ENCODE measurements at places on chromosomes 11 and 22.

- no peak for DNase-seq
These were observed 53.9 kb downstream of the CACNA1I start for GRCh38 chr22:39624501-39624821.

GRCh38 chr22:38718414-38718813 is 12.7 kb downstream of the GTPBP1 start:
- DNase-seq, result no peak

GRCh38 chr22:30969532-30970355 is 679 bp downstream of the TUG1 start:
- DNase-seq, result peak; percentile 23

DNA sequence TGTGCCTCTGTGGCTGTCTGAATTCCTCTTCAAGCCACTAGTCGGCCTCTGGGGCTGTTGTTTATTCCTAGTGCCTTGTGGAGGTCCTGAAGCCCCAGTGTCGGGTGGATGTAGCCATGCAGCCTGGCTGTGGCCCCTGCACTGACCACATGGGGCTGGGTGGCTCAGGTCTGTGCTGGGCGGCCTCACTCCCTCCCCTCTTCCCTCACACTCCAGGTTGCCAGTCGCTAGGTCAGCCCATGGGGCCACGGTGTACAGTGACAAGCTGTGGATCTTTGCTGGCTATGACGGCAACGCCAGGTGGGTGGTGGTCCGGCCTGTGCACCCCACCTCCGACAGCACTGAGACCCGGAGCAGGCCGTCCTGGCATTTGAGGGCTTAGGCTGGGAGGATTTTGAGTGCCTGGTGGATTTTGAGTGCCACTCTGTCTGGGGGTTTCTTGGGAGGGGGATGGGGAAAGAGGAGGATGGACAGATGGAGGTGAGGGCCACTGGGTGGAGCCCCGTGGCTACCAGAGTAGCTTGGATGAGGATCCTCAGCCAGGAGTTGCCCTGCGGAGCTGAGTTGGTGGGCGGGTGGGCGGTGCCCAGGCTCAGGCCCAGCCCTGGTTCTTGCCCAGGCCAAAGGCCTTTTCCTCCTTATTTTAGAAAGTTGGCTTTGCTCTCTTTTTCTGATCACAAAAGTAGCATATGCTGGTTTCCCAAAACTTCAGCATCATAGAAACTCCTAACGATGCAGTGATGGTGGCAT is 6.7 kb downstream of the LZTR1 start:
- no peak for DNase-seq

DNA sequence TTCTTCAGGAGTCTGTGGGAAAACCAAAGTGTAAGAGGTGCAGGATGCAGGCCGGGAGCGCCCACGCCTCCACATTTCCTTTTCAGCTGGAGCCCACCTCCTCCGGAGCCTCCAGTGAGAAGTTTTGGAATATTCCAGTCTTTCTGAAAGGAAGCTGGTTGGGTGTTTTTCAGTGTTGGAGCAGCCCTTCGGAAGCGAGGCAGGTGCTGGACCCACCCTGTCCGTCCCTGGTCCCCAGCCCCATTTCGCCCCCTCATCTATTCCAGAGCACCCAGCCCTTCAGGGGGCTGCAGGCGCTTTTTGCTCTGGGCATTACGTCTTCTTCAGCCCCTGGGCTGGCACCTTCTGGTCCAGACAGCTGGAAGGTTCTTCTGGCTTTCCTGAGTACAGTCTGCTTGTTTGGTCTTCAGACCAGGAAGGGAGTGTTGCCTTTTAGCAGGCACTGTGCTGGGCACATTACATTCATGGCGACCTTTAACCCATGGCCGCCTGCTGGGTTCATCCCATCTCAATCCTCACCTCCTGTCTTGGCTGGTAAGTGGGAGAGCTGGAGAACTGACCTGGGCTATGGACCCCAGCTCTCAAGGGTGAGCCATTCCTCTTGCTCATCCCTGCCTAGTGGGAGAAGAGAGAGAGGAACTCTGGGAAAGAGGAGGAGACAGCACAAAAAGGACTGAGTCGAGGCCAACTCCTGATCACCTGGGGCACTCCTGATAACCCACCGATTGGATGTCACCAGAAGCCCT is 710 bp upstream of the THY1 start:
- no peak for DNase-seq

- no peak for DNase-seq
These were observed 74.9 kb downstream of the PACSIN2 start for GRCh38 chr22:42939941-42940653.

DNA sequence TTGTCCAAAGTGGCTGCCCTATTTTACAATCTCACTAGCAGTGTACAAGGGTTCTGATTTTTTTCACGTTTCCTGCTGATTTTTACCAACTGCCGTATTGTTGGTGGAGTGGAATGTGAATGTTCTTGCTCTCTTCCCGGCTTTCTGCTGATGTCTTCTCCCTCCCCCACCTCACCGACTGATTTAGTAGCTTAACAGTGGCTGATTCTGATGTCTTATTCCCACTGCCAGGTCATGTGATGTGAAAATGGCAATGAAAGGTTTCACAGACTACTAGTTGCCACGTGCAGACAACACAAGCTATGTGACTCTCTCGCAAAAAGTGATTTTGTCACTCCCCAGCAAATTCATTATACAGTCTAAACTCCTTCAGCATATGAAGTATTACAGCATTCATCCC is 17.3 kb upstream of the NEU3 start:
- DNase-seq, result no peak

GRCh38 chr11:65777241-65777640 is 3.5 kb downstream of the AP5B1 start:
- DNase-seq, result no peak

DNA sequence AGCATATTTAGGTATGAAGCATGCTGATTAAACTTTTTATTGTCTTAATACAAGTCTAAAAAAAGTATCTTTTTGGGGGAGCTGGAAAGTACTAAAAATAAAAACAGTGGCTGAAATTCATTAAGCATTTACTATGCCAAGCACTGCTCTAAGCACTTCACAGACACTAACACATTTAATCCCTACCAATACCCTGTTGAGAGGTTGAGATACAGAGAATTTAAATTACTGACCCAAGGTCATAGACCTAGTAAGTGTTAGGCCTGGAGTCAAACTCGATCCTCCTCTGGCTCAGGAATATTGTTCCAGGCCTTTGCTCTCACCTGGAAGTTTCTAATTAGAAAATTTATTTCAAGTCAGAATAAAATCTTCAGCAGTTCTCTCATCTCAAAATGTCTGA is 18.6 kb downstream of the BDNF start:
- DNase-seq, result no peak

DNA sequence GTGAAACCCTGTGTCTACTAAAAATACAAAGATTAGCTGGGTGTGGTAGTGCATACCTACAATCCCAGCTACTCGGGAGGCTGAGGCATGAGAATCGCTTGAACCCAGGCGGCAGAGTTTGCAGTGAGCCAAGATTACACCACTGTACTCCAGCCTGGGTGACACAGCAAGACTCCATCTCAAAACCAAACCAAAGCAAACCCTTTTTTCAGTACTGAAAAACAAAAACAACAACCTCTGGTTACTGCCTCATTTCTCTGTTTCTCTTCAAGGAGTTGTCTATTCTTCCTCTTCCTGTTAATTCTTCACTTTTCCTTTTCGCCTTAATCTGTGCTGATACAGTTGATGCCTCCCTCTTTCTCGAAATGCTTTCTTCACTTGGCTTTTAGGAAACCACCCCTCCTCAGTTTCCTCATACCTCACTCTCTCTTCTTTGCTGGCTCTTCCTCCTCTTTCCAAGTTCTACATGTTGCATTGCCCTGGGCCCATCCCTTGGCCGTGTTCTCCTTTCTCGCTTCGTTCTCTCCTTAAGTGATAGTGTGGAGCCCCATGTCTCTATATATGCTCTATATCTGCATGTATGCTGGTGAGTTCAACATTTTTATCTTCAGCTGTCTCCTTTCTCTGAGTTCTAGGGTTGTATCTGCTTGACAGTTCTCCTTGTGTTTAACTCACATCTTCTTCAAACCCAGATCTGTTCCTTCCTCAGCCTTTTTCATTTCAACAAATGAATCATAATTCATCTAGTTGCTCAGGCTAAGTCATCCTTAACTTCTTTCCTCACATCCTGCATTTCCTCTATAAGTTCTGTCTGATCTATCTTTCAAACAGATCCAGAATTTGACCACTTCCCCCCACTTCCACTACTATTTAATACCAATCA is 37.1 kb downstream of the NUCB2 start:
- no peak for DNase-seq

GRCh38 chr11:120306519-120307242 is 18.4 kb upstream of the TLCD5 start:
- no peak for DNase-seq

DNA sequence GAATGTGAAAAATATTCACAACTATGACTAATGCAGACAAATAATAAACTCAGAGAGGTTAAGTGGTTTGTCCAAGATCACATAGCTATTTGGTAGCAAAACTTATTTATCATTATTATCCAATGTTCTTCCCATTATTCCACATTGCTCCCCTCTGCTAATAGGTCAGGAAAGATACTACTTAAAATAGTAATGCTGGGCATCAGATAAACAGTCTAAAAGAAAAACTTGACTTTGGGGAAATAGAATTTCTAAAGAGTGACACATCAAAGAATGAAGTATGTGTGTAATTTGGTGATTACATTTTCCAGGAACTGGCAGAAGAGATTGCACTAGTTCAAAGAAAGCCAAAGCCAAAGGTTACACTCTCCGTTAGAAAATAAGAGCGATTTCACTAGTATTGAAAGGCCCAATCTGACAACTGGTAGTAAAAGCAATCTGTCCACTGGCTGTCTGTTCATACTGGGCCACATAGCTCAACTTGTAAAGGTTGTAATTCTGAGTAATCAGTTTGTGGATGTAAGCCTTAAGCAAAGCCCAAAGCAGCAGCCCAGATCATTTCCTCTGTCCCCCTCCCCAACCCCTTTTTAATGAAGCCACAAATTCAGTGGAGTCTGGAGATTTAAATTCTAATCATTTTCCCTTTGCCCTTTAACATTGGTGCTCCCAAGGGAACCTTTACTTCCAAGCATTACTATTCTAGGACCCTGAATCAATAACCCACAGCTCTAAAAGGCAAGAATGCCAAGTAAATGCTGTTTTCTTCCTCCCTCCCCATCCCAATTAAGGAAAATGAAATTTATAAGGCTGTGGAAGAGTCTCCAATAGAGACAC is 283.5 kb downstream of the TTC28 start:
- no peak for DNase-seq

DNA sequence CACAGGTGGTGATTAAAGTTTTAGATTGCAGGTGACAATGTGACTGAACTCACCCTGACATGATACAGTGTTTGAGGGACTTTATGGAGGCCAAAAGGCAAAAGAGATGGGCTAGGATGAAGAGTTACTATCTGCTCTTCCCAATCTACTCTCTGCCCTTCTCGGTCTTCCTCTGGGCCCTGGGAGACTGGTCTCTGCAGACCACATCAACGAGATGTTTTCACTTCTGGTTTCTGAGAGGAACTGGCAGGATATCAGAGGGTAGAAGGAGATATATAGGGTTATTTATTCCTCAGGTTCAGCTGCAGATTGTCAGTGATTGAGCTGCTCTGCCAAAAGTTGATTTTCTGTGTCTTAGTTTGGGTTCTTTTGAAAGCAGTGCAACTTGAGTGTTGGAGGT is 32.4 kb upstream of the CD44 start:
- no peak for DNase-seq

GRCh38 chr11:94183886-94184264 is 55.2 kb downstream of the PANX1 start:
- DNase-seq, result peak; percentile 80

DNA sequence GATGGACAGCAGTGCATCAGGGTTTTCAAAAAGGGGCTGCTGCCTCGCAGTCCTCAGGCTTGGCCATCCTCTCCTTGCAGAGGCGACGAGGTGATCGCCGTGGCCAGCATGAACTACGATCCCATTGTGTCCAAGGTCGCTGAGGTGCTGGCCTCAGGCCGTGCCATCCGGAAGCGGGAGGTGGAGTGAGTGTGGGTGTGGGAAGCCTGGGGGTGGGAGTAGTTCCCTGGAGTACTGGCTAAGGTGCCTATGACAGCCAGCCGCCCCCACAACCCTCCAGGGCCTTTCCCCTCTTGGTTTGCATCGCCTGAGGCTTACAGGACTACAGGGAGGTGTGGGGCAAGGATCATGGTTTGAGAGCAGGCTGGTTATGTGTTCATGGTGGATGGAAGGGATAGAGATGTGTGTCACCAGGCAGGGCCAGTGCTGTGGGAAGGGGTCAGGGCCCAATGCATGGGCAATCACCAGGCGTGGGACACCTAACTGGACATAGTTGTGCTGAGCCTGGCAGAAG is 2.1 kb upstream of the LZTR1 start:
- DNase-seq, result no peak

DNA sequence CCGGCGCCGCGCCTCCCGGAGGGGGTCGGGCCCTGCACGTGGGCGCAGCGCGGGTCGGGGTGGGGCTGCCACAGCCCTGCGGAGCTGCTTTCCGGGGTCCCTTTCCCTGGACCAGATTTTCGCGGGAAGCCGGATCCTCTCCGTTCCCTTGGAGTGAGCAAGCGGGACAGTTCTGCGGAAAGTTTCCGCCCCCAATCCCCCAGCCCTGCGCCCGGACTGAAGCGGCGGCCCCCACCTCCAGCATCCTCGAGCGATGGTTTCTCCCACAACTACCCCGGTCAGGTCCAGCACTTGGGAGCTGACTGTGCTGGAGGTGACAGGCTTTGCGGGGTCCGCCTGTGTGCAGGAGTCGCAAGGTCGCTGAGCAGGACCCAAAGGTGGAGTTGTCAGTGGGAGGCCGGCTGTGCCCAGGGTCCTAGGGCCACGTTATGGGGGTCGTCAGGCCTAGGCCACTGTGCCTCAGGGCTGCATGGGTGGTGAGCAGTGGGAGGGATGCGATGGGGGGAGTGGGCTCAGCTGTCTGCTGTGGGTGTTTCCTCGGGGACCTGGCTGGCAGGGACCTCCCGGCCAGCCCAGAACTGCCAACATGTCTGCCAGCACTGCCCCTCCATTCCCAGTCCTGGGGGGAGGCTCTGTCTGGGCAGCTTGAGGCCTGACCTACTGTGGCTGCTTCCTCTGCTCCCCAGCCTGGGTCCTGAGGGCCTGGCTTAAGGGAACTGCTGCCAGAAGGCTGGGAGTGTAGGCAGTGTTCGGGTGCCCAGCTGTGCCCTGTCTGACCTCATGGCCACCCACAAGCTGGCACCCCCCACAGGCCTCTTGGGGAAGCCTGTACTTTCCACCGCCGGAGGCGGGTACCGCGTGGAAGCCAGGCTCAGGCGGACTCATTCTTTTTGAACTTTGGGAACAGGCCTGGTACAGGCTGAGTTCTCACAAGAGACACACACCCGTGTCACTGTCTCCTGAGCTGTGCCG is 726 bp downstream of the ST3GAL4 start:
- peak; percentile 81 for DNase-seq

- no peak for DNase-seq
These were observed 31.1 kb upstream of the PPARA start for GRCh38 chr22:46119093-46119728.
